ENCODE measurements at places on chromosomes 2 and 18. TPM values are rescaled to one million over a fixed set of nuclear protein-coding genes. Genes with fewer than 3 reads are reported as not detected.
A peak's percentile ranks its signal among the peaks of the same experiment; 100 is the strongest.

DNA sequence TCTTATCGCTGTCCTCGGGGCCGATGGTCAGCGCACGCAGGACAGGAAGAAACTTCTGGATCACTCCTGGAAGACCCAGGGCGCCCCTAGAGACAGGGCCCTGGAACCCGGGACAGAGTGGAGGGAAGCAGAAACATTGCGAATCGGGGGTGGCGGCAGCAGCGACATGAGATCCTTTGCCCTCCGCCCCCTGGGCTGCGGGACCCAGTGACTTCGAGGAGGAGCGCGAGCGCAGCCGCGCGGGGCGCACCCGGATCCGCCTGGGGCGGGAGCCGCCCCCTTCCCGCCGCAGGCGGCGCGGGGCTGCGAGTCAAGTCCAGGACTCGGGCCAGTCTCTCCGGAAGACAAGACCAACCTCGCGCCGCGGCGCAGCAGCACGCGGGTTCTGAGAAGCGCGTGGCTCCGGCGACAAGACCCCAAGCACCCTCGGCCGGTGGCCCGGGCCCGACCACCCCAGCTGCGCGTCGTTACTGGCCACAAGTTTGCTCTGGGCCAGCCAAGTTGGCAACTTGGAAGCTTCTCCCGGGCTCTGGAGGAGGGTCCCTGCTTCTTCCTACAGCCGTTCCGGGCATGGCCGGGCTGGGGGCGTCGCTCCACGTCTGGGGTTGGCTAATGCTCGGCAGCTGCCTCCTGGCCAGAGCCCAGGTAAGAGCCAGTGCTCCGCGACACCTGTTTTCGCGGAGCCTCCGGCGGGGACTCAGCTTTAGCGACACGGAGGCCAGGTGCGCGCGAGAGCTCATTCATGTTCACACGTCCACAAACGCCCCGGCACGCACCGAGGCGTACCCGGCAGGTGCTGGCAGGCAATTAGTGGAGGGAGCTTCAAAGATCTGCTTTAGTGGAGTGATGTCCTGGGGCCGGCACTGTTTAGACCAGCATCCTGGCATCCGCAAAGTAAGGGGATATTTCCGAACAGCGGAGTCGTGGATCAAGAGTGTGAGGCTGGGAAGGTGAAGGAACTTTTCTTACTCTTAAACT is at the start of gene PTH2R:
TSS of gene PTH2R (plus strand) at position 319 of the 978 bp plus-strand sequence. CDS start at position 571, 252 bp downstream.
- DNase-seq: peak; percentile 12

The FBXO41 gene
- 0.77 TPM for total RNA-seq

DNA sequence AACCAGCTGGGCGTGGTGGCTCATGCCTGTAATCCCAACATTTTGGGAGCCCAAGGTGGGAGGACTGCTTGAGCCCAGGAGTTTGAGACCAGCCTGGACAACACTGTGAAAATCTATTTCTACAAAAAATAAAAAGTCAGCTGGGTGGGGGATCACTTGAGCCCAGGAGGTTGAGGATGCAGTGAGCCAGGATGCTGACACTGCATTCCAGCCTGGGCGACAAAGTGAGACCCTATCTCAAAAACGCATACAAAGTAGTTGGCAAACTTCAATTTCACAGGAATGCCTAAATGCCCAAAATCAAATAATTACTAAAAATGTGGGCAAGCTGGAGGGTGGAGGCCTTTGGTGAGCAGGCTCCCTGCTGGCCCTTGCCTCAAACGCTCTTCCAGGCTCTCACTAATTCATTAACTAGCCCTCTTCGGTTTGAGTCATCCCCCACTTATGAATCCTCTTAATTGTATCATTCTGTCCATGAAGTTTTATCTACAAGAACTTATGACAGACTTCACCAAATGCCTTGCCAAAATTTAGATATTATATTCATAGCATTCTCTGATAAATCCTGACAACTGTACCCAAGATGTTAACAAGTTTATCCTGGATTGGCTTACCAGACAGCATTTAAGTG is 68.7 kb upstream of the ZFP36L2 start:
- DNase-seq: peak; percentile 37

GRCh38 chr2:74252036-74252435 is 53.6 kb downstream of the MTHFD2 start:
- DNase-seq: no peak

GRCh38 chr2:30266051-30266621 is 34.8 kb downstream of the LBH start:
- no peak for DNase-seq

The DLX2 gene
- not detected for total RNA-seq

DNA sequence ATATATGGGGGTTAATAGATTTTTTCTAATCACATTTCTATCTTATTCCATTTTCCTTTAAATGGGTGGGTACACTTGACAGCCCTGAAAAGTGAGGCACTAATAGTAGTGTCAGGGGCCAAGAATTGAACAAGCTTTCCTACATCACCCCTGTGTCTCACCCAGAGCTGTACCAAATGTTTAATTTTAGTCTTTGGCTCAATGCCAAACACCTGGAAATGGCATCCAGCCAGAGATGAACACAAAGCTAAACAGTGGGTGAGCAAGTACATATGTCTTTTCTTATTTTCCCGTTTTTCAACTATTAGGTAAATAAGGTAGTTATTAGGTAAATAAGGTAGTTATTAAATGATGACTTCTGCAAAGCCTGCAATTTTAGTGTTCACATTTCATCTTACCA is 276.3 kb upstream of the ERBB4 start:
- DNase-seq: no peak

The MROH2A gene
- total RNA-seq: not detected

Measured in fibroblast of lung (primary cell).